Right atrium auricular region (tissue), 2 donors: ENCODE measurements at places on chromosomes 6 and 20. TPM values are rescaled to one million over a fixed set of nuclear protein-coding genes. Genes with fewer than 3 reads are reported as not detected.

DNA sequence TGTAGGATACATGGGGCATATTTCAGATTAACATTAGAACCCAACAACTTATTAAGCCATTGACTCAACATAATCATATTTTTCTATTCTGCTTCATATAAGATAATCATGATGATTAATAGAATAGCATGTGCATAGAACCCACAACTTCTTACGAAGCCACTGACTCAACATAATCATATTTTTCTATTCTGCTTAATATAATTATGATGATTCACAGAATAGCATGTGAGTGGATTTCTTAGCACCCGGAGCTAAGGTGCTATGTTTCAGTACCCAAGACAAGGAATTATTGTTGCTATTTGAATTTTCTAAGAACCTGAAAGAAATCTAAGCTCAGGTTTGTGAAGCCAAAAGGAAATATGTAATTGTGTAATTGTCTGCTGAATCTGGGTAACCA, 96.8 kb downstream of the TENT5A start:
- no peak for DNase-seq

DLK2 gene
- total RNA-seq, result not detected

GRCh38 chr20:42484790-42485375, 704.8 kb downstream of the PTPRT start:
- DNase-seq, result no peak

DNA sequence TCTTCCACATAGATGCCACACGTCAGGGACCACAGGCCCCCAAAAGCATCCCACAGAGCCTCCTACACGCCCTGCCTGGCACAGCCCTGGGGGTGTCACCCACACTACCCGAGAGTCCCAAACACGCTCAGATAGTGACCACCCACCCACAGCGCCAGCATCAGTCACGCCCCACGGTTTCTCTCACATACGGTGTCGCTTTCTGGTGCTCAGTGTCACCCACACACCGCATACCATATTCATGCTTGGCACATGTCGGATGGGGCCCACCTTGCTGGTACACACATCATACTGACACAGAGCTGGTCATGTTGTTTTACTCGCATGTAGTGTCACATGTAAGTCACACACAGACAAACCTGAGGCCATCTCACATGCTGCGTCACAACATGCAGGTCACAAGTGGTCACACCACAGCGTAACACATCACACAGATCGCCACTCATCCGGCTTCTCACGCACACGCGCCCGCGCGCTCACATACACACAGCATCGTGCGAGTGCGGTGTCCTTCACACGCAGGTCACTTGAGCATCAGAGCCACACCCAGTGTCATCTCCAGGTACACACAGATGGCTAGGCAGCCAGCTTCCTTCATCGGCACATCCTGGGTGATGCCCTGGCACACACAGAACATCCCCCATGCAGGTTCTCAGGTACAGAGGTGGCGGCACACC, 3.4 kb downstream of the TEAD3 start:
- DNase-seq, result no peak

DNA sequence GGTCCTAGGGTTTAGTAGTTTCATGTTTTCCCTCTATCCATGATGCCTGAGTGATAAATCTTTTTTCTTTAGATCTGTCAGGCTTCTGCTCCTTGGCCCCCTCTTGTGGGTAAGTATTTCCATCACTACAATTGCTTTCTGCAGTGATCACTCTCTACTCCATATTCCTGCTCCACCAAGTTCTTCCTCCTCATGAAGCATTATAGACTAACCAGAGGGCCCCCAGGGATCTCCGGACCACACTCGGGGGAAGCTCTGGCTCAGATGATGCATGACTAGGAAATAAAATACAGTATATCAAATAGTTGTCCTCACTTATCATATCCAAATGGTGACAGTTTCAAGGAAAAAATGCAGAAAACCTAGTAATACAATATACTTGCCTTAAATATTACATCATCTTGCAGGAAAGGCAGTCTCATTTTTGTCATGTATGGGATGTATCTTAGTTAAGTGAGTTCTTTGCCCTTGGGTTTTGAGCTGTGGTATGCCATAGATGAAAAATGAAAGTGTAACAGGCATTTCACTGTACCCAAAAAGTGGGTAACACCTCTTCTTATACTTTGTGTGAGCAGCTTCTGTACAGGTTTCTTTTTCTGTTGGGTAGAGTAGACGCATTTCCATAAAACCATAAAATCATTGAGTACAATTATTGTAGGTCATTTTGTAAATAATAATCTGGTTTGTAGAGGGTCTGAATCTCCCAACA, 200.9 kb upstream of the EYA4 start:
- DNase-seq, result no peak

MBOAT1 gene
- total RNA-seq, result 7.0 TPM

- DNase-seq, result no peak
Observed at GRCh38 chr6:125558241-125558843, 191.1 kb upstream of the HEY2 start.

DNA sequence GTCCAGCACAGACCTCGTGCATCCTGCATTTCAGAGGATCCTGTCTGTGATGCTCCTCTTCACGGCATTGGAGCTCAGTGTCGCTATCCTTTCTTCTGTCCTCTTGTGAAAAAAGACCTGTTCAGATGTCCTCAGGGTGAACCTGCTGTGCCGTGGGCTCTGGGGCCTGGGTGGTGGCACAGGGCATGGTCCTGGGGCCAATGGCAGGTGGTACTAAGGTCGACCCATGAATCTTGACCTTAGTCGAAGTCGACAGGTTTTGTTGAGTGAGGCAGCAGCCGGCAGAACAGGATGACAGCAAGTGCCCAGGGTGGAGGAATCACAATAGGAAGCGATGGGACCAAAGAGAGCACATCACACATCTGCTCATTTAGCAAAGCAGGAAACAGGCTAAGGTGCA, 22.0 kb upstream of the MAS1L start:
- DNase-seq, result no peak

DNA sequence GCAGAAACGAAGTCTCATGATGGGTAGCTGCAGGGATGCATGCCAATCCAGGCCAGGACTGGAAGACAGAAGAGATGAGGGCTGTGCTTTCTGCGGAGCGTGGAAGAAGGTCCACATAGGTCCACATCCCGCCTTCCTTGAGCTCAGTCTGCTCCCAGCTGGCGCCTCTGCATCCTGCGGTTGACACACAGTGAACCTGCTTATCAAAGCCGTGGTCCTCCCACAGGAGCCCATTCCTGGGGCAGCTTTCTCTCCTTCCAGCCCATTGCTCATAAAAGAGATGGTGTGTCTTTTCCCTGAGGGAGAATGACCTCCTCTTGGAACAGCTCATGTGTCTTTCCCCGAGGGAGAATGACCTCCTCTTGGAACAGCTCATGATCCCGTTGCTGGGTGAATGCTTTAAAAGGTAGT, 225.4 kb downstream of the CDH4 start:
- DNase-seq, result no peak

DNA sequence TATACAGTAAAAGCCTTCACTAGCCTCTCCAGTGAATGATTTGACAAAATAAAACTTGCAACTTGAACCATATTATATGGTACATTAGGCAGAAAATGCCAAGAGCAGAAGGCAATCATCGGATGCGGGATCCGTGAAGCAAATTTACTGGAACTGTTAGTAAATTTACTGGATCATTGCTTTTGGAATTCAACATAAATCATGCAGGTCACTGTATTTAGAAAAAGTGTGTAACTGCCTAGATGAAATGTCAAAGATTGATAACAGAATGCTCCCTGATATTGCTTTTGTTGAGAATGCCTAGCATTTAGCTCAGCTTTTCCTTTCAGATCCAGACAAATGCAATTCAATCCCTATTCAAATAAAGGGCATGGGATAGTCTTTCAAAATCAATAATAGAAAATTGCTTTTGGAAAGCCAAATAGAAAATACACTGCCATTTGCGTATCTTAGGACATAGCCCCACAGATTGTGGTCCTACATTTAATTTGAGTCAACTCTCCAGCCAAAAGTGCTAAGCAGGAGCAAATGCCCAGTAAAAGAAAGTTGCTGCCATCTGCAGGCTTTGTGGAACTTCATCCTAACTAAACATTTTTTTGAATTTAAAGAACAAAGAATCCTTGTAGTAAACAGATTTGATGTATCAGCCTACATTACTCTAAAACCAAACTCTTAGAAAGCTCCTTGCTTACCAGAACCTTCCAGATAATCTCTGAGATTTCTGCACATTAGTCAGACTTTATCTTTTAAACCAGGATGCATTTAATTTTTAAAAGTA, 109.5 kb upstream of the HSF2 start:
- no peak for DNase-seq

PARD6B gene
- 5.9 TPM for total RNA-seq

RAD21L1 gene
- total RNA-seq, result not detected

DNA sequence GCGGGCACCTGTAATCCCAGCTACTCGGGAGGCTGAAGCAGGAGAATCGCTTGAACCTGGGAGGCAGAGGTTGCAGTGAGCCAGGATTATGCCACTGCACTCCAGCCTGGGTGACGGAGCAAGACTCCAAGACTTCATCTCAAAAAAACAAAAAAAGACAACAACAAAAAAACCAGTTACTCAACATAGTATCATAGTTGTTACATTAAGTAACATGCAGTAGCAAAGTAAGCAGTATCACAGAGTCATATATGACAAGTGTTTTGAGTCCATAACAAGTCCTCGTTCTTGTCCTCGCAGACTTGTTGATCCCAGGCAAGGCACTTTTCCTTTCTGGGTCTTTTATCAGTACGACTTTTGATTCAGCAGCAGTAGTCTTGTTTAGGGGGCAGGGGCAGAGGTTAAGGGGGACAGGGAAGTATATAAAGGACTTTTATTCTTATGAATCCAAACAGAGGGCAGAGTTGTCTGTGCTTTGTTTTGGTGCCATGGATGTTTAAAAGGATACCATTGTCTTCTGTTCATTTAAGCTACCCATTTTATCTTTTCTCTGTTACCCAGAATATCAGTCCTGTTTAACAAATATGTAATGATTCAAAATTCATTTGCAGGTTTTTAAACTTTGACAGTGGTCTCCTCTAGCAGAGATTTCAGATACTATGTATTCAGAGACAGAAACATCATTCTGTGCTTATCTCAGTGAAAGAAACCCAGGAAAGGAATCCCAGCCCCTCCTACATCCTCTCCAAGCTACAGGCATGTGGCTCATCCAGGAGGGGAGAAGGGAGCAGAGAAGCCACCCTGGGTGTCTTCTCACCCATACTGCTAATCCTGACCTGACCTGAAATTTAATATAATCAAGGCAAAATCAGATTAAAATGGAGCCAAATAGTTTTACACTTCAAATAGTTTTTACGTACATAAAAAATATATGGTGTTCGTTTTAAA, 137.9 kb upstream of the EDN1 start:
- no peak for DNase-seq

DNA sequence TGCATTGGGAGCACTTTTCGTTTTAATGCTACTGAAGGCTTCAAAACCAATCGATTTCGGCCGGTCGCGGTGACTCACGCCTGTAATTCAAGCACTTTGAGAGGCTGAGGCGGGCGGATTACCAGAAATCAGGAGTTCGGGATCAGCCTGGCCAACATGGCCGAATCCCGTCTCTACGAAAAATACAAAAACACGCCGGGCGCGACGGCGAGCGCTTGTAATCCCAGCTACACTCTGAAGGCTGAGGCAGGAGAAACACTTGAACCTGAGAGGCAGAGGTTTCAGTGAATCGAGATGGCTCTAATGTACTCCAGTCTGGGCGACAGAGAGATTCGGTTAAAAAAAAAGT, 58.4 kb downstream of the TRIM38 start:
- peak; percentile 77 for DNase-seq

DNA sequence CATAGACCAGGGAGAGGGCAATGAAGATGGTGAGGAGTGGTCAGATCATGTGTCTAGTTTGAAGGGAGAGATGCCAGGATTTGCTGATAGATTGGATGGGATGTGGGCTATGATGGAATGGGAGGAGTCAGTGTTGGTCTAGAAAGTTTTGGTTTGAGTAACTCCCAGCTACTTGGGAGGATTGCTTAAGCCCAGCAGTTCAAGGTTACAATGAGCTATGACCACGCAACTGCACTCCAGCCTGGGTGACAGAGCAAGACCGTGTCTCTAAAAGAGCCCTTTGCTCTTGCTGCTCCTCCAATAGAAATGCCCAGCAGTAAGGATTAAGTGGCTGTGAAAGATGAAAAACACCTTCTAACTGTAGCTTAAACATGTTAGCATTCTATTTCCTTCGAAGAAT, 18.2 kb upstream of the LAMP5 start:
- no peak for DNase-seq

MAP3K7 gene
- 17.1 TPM for total RNA-seq

DNA sequence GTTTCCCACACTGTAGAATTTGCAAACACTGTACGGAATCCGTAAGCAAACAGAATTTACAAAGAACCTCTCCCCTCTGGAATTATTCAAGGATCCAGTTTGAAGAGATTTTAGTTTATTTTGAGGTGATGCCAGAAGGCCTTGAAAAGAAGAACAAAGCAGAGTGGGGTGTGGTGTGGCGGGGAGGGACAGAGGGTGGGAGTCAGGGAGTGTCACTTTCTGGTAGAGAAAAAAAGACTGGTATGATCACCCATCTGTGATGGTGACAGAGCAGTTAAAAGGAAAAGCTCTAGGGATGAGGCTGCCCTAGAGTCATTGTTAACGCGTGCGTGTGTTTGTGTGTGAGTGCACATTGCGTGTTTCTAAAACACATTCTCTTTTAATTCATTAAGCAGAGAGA, 97.0 kb upstream of the F13A1 start:
- DNase-seq, result no peak

DNA sequence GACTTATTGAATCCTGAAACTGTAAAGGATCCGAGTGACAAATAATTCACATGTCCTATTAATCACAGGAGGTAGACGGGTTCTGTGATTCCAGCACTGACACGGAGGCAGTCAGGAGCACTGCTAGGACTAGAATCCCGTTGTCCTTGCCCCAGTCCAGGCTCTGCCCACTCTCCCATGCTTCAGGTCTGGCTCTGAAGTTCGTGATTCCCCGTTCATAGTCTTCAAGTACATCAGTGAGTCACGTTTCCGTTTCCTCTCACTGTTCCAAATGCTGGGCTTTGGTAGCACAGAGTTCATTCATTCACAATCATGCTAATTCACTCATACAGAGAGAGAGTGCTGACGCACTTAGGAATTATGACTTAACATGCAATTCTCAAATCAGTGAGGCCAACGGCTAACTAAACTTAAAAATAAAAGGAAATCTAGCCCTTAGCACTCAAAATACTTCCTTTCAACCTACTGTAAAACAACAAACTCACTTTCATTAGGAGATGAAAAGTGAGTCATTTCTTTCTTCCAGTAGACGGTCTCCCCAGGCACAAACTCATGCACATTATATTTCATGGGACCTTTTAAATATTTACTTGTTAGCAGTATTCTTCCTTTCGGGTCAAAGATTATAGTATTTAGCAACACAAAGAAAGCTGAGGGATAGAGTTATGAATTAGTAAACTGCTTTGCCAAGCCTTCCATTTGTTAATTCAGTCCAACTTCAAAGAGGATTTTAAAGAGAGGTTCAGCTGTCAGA, 94.0 kb upstream of the NHSL1 start:
- peak; percentile 83 for DNase-seq

SIRPB1 gene
- total RNA-seq, result 5.7 TPM

MUC22 gene
- total RNA-seq, result not detected
